Posterior cingulate gyrus (tissue), 11 donors: ENCODE measurements at places on chromosomes 5 and 9.

GRCh38 chr5:44942524-44943001 is 133.8 kb downstream of the MRPS30 start:
- no peak for DNase-seq

DNA sequence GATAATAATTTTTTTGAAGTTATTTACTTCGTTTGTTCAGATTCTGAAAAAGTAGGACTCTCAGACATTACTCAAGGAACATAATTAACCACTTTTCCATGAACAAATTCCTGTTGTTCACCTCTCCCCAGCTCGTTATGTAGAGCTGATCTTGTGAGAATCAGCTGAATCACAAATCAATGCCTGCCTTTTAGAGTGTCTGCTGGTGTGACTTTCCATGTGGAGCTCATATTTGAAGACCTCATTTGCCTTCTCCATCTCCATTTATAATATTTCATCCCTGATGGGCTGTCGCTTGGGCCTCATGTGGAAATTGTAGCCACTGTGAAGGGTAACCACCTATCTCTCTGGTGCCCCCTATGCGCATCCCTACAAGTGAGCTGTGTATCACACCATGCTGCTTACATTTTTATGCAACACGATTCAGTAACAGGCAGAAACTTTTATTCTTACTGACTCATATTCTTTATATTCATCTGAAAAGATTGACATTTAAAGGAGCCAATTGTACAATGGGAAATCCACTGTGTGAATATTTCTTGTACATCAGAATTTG is 111.3 kb downstream of the STK32A start:
- DNase-seq = no peak

- DNase-seq = no peak
Observed at GRCh38 chr5:158911693-158912363, 187.9 kb downstream of the EBF1 start.

DNA sequence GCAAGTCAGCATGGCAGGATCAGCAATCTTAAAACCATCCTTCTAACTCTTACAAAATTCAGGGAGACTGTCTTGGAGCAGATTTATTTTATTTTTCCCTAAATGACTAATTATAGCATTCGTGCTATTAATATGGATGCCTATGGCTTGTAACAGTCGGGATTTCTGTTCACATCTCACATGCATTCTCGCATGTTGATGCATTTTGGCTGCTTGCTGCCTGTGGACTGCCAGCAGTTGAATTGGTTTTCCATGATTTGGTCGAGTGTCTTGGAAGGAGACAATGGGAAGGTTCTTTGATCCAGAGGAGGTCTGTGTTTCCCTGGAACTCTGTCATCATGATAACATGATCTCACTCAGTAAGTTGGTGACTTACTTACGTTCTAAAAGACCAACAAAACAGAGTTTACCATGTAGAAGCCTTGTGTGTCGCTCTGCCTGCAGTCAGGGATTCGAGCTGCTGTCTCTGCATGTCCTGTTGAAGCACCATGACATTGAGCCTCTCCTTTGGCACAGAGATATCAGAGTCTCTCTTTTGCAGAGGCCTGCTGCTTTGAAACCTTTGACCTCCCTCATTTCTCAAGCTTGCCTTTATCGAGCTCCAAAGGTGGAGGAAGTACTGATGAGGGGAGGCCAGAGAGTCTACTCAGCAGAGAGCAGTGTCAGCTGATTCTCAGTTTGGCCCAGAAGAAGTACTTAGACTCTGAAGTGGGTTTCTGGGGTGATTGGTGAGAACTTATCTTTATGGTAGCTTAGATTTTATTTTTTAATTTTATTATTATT is 82.4 kb downstream of the ARHGAP26 start:
- no peak for DNase-seq

- DNase-seq = peak; percentile 58
Observed at GRCh38 chr9:137988051-137988450, 110.5 kb downstream of the CACNA1B start.

- peak; percentile 47 for DNase-seq
Observed at GRCh38 chr5:173925449-173926071, 37.4 kb downstream of the CPEB4 start.
